Immature natural killer cell (primary cell): ENCODE measurements at places on chromosomes 4 and X. TPM values are rescaled to one million over a fixed set of nuclear protein-coding genes. Genes with fewer than 3 reads are reported as not detected.

SCRG1 gene
- polyA plus RNA-seq = not detected

CLRN2 gene
- polyA plus RNA-seq = not detected

RPS6KA3 gene
- polyA plus RNA-seq = 16.9 TPM

ZC4H2 gene
- polyA plus RNA-seq = 6.3 TPM

OPHN1 gene
- not detected for polyA plus RNA-seq

HERC5 gene
- 9.2 TPM for polyA plus RNA-seq

NDNF gene
- not detected for polyA plus RNA-seq

SASH3 gene
- polyA plus RNA-seq = 270 TPM

TENM3 gene
- not detected for polyA plus RNA-seq

HSFX1 gene
- not detected for polyA plus RNA-seq

DNA sequence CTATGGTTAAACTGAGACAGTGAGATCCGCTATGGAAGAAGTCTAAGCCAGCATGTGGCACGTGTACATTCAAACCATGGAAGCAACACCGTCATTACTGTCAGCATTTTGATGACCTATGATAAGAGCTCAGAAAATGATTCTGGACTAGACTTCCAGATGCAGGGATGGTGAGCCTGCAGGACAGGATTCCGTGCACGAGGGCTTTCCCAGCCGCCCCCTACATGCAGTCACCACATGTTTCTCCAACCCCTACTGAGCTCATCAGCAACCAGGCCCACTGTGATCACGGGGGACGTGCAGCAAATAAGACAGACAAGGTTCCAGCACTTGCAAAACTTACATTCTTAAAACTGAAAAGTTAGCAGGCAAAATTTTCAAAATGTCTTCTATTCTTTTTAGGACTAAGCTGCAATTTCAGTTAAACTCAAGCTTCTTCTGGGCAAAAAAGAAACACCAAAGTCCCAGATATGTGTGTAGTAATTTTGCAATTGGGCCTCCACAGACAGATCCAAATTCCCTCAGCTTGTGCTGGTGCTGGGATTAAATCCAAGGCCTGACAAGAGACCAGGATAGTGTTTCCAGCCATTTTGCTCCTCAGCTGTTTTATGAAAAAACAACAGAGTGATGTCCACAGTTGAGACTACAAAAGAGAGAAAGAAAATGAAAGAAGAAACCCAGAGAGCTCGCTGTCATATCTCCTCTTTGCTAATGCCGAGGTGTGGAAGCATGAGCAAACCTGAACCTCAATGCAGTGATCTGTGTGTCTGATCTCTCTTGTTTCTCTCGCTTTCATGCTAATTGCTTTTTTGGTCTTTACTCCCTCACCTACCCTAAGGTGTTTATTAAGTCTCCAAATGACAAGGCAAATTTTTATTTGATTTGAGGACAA, 118.2 kb downstream of the AFAP1 start:
- no peak overlapping the region for H3K4me3 ChIP-seq
- H3K36me3 ChIP-seq = peaks cover 4% of the 10 kb centered on the region
- peaks cover 2% of the 10 kb centered on the region for H3K4me1 ChIP-seq
- DNase-seq = no peak

DNA sequence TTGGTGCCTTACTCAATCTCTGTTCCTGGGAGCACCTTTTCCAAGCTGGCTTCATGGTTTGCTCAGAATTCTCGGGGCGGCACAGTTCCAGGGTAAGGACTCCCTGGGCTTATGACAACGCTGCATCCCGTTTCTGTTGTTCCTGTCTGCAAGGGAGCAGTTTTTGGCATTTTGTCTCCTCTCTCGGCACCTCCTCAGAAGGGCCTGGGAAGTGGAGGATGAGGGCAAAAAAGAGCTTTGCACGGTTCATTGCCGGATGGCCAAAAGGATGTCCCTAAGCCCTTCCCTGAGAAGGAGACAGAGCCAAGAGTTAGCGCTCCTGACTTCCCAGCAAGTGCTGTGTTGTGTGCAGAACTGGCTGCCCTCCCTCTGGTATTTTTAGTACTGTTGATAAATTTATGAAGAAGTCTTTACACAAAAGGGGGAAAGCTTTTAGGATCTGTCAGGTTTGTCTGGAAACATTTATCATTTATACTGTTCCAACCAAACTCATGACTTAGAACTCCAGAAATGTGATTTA, 13.4 kb downstream of the SRD5A3 start:
- no peak overlapping the region for H3K4me3 ChIP-seq
- peaks cover 2% of the 10 kb centered on the region for H3K36me3 ChIP-seq
- no peak overlapping the region for H3K27ac ChIP-seq
- DNase-seq = no peak
- no peaks in the 10 kb centered on the region for H3K4me1 ChIP-seq
- H3K27me3 ChIP-seq = peaks cover 2% of the 10 kb centered on the region

DNA sequence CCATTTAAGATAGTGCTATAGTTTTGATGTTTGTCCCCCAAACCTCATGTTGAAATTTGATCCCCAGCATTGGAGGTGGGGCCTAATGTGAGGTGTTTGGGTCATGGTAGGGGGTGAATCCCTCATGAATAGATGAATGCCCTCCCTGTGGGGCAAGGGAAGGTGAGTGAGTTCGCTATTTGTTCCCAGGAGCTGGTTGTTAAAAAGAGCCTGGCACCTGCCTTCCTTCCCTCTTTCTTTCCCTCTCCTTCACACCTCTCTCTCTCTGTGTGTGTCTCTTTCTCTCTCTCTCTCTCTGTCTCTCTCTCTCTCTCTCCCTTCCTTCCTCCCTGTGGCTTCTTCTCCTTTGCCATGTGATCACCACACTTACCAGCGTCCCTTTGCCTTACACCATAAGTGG, 160.7 kb downstream of the AASDH start:
- no peaks in the 10 kb centered on the region for H3K36me3 ChIP-seq
- DNase-seq = no peak
- H3K27ac ChIP-seq = no peak overlapping the region
- H3K4me1 ChIP-seq = no peaks in the 10 kb centered on the region
- H3K4me3 ChIP-seq = no peak overlapping the region

- H3K36me3 ChIP-seq = no peaks in the 10 kb centered on the region
Measured at GRCh38 chr4:179344861-179345260, 1902.6 kb upstream of the AGA start.

GRCh38 chr4:140743194-140743931, 12.8 kb downstream of the TBC1D9 start:
- H3K27ac ChIP-seq = no peak overlapping the region
- no peaks in the 10 kb centered on the region for H3K36me3 ChIP-seq
- DNase-seq = no peak
- no peaks in the 10 kb centered on the region for H3K4me1 ChIP-seq
- no peak overlapping the region for H3K4me3 ChIP-seq

DNA sequence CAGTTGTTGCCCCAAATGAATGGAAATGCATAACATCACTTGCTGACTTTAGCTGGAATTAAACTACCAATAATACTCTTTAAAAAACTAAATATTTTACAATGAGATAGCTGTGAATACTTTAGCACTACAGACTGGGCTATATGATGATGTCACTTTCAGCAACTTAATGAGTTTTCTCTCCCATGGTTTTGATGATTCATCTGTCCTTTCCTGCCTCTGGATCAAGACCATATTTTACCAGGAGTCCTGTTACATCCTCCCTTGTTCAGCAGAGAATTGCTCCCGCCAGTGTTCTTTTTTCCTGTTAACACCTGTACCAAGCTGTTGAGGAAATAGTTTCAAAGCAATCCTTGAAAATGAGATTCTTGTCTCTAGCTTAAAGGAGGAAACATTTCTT, 543.0 kb downstream of the SPRY1 start:
- no peak overlapping the region for H3K27ac ChIP-seq
- DNase-seq = no peak
- peaks cover under 1% of the 10 kb centered on the region for H3K27me3 ChIP-seq

GRCh38 chrX:78024349-78025059, 55.1 kb upstream of the PGAM4 start:
- peak; percentile 42 for DNase-seq
- no peaks in the 10 kb centered on the region for H3K36me3 ChIP-seq
- no peak overlapping the region for H3K4me3 ChIP-seq
- no peaks in the 10 kb centered on the region for H3K4me1 ChIP-seq
- H3K27ac ChIP-seq = no peak overlapping the region

GRCh38 chrX:41971346-41971745, 48.0 kb upstream of the CASK start:
- peaks cover 2% of the 10 kb centered on the region for H3K27me3 ChIP-seq

DNA sequence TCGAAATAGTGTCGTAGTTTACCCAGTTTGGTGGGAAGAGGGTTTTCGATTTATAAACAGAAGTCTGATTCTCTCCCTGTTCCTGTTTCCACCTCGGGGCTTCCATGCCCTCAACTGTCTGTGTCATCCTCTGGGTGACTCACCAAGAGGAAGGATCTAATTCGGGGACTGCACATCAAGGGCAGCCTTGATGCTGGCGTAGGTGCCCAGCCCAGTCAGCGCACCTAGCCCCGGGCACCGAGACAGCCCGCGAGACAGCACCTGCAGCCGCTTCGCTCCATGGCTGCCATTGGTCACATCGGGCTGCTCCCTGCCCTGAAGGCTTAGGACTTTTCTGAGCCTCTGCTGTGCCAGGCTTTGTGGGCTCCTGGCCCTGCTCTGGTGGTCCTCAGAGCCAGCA, 7.7 kb downstream of the ABCD1 start:
- H3K4me1 ChIP-seq = peaks cover 30% of the 10 kb centered on the region
- H3K4me3 ChIP-seq = no peak overlapping the region
- H3K36me3 ChIP-seq = peaks cover 15% of the 10 kb centered on the region
- no peak for DNase-seq

DNA sequence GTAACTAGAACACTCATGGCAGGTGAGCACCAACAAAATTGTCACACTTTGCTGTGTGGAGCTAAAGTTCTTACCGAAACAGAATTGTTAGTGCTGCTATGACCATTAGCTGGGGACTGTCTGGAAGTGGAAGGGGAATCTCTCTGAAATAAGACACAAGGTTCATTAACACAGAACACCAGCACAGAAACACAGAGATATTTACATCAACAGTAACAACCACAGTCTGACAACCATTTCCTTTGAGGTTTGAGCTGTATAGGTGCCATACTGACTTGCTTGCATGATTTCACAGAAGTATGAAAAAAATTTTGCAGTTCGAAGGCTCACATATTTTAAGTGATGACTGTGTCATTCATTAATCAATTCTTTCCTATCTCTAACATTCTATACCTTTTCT, 109.8 kb downstream of the NYX start:
- peak; percentile 60 for DNase-seq
- H3K4me3 ChIP-seq = peak overlapping the region; percentile 13
- no peaks in the 10 kb centered on the region for H3K27me3 ChIP-seq
- no peak overlapping the region for H3K27ac ChIP-seq
- H3K36me3 ChIP-seq = peaks cover 8% of the 10 kb centered on the region
- H3K4me1 ChIP-seq = peaks cover 38% of the 10 kb centered on the region

GRCh38 chrX:153708415-153708814, 15.8 kb downstream of the BCAP31 start:
- no peak overlapping the region for H3K4me3 ChIP-seq
- peaks cover 3% of the 10 kb centered on the region for H3K4me1 ChIP-seq
- H3K27ac ChIP-seq = no peak overlapping the region

GRCh38 chr4:10081218-10081606, 35.4 kb downstream of the WDR1 start:
- H3K36me3 ChIP-seq = peaks cover 14% of the 10 kb centered on the region
- peak overlapping the region; percentile 10 for H3K27ac ChIP-seq

GRCh38 chrX:5559386-5559785, 669.3 kb downstream of the NLGN4X start:
- no peak overlapping the region for H3K4me3 ChIP-seq
- peaks cover 5% of the 10 kb centered on the region for H3K36me3 ChIP-seq
- no peak for DNase-seq
- H3K27ac ChIP-seq = no peak overlapping the region
- no peaks in the 10 kb centered on the region for H3K4me1 ChIP-seq

DNA sequence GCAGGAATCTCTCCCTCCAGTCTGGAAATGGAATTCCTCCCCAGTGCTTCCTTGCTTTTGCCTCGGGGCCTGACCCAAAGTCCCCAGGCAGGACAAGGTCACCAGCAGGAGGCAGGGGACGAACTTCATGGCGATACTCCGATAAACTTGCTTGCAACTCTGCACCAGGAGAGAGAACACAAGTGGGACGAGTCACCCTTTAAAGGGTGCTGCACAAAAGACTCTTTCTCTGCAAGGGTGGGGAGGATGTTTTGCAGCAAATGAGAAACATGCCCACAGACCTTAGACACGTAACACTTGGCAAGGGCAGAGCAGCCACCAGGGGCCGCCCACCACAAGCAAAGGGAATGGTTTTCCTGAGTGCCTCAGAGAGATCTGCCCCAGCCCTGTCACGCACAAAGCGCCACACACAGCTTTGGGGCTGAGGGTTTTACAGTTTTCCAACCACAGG, at the start of gene FGFBP2:
Gene FGFBP2, minus strand, starts transcription at position 175 of the 451 bp plus-strand sequence. Its CDS starts 46 bp downstream, at position 129.
- peaks cover 28% of the 10 kb centered on the region for H3K27me3 ChIP-seq
- DNase-seq = peak; percentile 85
- H3K36me3 ChIP-seq = peaks cover 35% of the 10 kb centered on the region
- H3K4me3 ChIP-seq = peak within 1 kb of the TSS; percentile 90
- H3K4me1 ChIP-seq = peaks cover 69% of the 10 kb centered on the region
- peak within 1 kb of the TSS; percentile 97 for H3K27ac ChIP-seq

- peaks cover 2% of the 10 kb centered on the region for H3K27me3 ChIP-seq
- no peak overlapping the region for H3K4me3 ChIP-seq
- DNase-seq = no peak
Measured at GRCh38 chrX:87003031-87003430, 514.6 kb upstream of the KLHL4 start.

DNA sequence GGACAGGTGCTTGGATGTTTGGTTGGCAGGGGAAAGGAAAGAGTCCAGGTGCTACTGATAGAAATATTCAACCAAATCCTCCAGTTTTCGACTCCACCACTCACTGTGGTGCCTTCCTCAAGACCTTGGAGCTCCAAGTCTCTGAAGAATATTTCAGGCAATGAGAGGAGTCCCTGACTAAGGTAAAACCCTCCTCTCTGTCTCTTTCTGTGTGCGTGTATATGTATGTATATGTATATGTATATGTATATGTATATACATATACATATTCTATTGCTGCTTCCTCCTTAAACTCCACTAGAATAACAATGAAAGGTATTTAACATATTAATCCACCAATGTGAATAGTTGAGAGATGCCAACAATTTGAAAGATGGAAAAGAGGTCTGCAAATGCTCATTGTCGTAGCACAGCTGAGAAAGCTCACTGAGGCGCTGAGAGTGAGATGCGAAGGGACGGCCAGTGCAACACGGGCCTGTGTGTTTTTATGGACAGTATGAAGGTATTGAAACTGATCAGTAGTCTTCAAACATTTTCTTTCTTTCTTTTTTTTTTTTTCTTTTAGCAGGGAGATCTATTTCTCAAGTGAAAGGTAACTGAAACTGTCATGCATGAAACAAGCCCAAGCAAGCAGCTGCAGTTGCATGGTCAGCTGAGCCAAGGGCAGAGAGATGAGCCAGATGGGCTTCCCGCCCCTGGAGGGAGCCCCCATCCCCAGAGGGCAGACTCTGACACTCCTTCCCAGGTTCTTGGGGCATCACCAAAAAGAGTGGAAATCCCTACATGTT, 41.1 kb upstream of the HS3ST1 start:
- peaks cover 8% of the 10 kb centered on the region for H3K27me3 ChIP-seq
- peak overlapping the region; percentile 95 for H3K4me3 ChIP-seq
- peak overlapping the region; percentile 97 for H3K27ac ChIP-seq
- peaks cover 9% of the 10 kb centered on the region for H3K36me3 ChIP-seq

GRCh38 chrX:22952010-22952409, 47.8 kb upstream of the DDX53 start:
- DNase-seq = no peak
- no peaks in the 10 kb centered on the region for H3K36me3 ChIP-seq
- no peaks in the 10 kb centered on the region for H3K4me1 ChIP-seq
- H3K4me3 ChIP-seq = no peak overlapping the region
- no peak overlapping the region for H3K27ac ChIP-seq
